ENCODE measurements at places on chromosomes 6 and 20. TPM values are rescaled to one million over a fixed set of nuclear protein-coding genes. Genes with fewer than 3 reads are reported as not detected.

GRCh38 chr6:11426571-11426970, 111.0 kb upstream of the TMEM170B start:
- no peak for DNase-seq

DNA sequence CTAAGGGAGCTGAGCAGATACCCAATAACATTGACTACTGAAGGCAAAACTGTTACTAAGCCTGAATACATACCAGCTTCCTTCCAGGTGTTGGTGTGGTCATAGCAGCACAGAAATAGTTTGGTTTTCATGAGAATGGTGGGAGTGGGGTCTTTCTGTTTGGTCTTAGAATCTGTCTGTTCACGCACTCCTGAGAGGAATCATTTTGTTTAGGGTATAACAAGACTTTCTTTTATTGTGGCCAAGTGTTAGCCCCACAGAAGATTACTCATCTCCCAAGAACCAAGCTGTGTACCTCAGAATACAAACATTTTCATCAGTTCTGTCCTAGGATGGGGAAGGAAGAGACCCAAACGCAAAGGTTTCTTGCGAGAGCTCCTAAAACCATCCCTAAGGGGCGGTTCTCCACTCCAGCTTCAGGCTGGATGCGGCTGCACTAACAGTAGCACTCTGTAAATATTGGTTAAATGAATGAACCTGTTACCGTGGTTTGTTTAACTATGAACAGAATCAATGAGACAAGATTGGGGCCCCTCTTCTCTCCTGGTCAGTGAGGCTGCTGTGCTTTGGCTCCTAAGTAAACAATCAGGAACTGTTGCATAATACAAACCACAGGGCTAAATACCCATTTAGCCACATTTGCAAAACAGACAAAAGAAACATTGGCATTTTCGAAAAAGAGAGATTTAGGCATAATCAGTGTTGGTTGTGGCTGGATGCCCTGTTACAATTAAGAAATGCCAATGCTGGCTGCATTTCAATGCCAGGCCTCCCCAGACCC, 44.9 kb downstream of the SNAP25 start:
- DNase-seq, result no peak

DNA sequence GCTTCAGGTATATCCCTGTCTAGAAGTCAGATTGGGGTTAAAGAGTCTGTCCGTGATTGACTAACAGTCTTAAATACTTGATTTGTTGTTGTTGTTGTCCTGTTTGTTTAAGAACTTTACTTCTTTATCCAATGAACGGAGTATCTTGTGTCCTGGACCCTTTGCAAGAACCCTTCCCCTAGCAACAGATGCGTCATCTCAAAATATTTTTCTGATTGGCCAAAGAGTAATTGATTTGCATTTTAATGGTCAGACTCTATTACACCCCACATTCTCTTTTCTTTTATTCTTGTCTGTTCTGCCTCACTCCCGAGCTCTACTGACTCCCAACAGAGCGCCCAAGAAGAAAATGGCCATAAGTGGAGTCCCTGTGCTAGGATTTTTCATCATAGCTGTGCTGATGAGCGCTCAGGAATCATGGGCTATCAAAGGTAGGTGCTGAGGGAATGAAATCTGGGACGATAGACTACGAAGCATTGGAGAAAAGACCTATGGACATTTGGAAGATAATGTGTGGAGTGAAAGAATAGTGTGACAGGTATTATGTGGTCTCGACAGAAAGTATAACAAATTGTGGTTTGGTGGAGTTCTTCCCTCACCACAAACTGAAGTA, at the start of gene HLA-DRA:
TSS of gene HLA-DRA (plus strand) at position 286 of the 613 bp plus-strand sequence. CDS start at position 350, 64 bp downstream.
- no peak for DNase-seq

DNA sequence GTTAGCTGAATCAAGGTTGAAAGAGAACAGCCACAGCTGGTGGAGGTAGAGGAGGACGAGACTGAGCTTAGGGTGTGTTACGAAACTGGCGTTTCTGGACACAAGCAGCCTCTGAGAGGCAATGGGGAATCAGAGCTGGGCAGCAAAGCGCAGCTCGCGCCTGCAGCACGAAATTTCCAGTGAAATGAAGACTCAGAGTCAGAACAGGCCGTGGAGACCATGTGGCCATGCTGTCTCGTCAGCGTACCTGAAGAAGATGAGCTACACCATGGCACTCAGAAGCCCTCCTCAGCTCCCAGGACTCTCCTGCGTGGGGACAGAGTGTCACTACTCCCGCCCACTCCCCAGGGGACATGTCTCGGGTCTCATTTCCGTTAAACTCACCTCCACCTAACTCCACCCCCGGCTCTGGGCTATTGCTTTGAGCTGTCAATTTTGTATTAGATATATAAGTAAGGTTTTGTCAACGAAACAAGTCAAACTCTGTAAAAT, 256.9 kb downstream of the ERMARD start:
- DNase-seq, result no peak

GRCh38 chr6:41193884-41194283, 7.1 kb downstream of the TREML2 start:
- no peak for DNase-seq

- DNase-seq, result no peak
These were observed 22.8 kb upstream of the RBBP8NL start for GRCh38 chr20:62449951-62450691.

Gene CDH26
- 0.75 TPM for total RNA-seq

Gene TPD52L1
- not detected for total RNA-seq

Gene SCGN
- total RNA-seq, result not detected

Gene CENPB
- total RNA-seq, result 25.3 TPM

Gene SLC17A9
- 3.5 TPM for total RNA-seq

Gene CD93
- total RNA-seq, result 1.1 TPM
